ENCODE measurements at places on chromosomes 5 and 9.

GRCh38 chr5:133372293-133372937, 239.9 kb downstream of the FSTL4 start:
- peak; percentile 22 for DNase-seq

GRCh38 chr5:179187229-179187678, 127.1 kb downstream of the ZNF354C start:
- no peak for DNase-seq

DNA sequence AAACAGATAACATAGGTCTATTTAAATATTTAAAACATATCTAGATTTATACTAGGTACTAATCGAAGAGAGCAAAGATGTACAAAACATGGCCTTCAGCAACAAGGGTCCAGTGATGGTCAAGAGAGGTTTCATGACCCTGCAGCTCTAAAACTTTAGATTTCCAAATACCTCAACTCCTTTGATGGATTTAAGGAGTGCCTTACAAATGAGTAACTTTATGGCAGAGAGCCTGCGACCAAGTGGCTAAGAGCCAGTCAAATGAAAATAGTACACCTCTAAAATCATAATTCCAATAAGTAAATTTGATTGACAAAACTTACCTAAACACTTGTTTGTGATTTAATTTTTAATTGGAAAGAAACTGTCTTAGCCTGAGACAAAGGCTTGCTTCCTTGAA, 4.7 kb upstream of the SH3RF2 start:
- no peak for DNase-seq

DNA sequence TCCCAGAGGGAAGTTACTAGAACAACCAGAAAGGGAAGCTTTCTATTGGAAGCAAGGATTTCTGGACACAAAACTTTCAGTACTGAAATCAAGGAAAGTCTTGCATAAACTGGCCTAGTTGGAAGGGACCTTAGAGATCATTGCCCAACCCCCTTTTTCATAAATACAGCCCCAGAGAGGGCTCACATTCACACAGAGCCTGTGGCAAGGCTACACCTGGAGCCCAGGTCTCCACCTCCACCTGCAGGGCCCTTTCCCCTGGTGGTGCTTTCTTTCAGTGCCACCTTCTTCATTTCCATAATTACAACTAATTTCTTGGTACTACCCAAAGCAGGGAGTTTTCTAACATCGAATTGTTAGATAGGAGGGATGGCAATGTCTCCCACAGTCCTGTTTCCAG, 85.7 kb downstream of the ADRB2 start:
- no peak for DNase-seq

DNA sequence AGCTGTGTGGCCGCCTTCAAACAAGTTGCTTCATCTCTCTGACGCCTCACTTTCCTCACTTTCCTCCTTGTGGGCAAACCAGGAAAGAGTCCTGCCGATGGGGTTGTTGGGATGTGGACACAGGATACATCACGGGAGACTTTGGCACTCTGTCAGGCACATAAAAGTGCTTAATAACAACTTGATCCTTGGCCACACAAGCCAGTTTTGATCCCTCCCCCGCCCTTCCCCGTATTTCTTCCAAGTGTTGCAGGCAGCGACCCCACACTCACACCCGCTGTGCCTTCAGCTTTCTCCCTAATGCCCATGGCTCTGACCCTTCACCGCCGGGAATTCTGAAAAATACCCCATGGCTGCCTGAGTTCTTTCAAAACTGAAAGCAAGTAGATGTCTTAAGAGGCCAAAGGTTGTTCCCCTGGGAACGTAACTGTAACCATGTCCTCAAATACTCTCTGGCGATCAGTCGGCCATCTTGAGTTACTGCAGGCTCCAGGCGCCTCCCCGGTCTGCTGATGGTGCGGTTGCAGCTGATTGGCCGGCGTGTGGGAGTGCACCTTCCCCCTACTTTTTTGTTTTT, 59.8 kb downstream of the ARHGEF37 start:
- peak; percentile 69 for DNase-seq

DNA sequence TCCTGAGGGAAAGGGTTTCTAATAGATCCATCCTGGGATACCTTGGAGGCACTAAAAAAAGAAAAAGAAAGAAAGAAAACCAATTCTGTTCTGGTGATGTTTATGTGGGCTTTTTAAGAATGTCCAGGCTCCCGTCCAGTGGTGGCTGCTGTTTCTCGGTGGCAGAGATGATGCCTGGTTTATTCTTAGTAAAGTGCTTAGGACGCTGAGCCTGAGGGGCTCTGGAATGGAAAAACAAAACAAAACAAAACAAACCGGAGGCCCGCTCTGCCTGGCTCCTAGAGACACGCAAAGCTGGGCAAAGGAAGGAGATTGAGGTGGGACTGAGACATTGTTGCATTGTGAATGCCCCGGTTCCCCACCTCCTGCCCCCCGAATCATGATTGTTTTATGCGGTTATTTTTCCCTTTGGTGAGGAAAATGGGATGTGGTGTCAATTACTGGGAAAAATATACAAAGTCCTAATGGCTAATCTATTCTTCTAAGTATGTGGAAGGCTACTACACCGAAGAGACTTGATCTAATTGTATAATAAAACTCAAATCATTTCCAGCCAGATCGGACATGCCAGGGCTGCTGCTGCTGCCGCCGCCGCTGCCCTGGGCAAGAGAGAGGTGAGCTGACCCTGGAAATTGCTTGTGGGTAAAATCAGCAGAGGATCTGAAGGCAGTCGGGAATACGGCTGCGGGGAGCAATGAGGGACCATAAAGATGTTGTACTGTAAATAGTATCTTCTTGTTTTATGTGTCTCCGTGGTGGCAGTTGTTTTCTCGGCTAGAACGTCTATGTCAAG, 644.9 kb downstream of the CCDC171 start:
- no peak for DNase-seq

Measured in mesenteric fat pad (tissue), 1 donor.